Cortex of kidney (tissue), 1 donor: ENCODE measurements at places on chromosomes 4 and X.

GRCh38 chr4:143270256-143270838 lies 66.3 kb upstream of the GAB1 start:
- no peak for DNase-seq

- DNase-seq = no peak
Observed at GRCh38 chr4:176565049-176565448, 227.7 kb downstream of the VEGFC start.

- DNase-seq = no peak
Observed at GRCh38 chr4:99887837-99888236, 6.4 kb downstream of the LAMTOR3 start.

DNA sequence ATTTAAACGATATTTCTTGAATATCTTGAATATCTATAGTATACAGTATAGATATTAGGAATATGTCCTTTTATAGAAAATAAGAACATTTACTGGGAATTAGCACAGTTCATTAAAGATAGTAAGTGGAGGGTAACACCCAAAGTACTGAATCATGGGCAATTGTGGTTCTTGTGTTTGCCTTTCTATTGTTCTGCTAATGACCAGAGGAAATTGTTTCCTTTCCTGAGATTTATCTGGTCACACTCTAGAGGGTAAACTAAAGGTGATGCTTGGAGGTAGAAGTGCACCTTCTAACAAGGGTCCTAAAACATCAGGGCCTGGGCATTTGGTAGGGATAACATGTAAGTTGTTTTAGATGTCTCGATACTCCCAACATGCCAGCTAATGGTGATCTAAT lies 241.3 kb upstream of the SFRP2 start:
- no peak for DNase-seq

DNA sequence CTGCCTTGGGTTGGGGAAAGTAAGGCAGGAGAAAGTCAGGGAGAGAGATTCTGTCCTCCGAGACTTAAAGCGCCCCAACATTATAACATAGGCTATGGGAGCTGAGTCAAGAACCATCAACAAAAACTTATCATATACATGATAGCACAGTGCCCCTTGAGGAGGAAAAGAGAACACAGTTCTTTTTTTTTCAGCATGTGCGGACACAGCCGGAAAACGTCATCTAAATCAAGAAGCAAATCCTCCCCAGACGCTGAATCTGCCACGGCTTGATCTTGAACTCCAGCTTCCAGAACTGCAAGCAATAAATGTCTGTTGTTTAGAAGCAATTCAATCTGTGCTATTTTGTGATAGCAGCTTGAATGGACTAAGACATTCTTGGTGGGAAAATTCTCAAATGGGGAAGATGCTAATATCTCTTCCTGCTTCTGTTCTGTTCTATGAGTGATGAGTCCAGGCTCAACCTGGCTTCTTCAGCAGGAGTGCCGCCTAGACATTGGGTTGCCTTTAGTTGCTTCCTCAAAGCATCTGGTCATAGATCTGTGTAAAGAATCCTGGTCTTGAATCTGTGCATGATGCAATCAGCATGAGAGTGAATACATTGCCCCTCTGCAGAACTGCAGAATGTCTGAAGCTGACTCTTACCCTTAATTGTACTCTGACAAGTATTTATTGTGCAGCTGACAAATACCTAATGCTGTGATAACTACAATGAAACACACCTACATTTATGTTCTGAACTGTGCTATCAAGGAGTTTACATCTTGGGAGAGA lies 549.8 kb upstream of the PRKX start:
- no peak for DNase-seq

GRCh38 chr4:155881555-155881954 lies 15.5 kb upstream of the ASIC5 start:
- DNase-seq = no peak

DNA sequence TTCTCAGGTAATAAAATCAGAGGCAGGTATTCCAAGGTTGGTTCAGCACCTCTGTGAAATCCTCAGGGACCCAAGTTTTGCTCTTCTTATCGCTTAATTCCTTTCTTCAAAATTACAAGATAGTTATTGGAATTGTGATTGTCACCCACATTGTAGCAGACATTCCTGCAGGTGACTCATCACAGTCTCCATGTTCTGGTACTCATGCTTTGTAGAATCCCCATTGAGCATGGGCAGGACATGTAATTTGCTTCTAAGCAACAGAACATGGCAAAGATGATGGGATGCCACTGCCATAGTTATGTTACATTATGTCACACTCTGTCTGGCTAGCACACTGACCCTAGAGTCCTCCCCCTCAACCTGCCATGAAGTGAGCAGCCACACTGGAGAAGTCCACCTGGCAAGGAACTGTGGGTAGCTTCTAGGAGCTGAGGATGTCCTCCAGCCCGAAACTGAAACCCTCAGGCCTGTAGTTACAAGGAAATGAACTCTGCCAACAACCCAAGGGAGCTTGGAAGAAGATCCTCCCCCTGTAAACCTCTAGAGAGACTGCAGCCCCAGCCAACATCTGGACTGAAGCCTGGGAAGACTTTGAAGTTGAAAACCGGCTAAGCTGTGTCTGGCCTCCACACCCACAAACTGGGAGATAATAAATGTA lies 58.3 kb upstream of the GUCY1A1 start:
- no peak for DNase-seq

- DNase-seq = no peak
Observed at GRCh38 chr4:177322881-177323280, 13.2 kb downstream of the NEIL3 start.
